Endothelial cell of umbilical vein (primary cell): ENCODE measurements at places on chromosomes 5 and 9. TPM values are rescaled to one million over a fixed set of nuclear protein-coding genes. Genes with fewer than 3 reads are reported as not detected.
A peak's percentile ranks its signal among the peaks of the same experiment; 100 is the strongest.

The QRFP gene
- not detected in 2 replicates for polyA plus RNA-seq

DNA sequence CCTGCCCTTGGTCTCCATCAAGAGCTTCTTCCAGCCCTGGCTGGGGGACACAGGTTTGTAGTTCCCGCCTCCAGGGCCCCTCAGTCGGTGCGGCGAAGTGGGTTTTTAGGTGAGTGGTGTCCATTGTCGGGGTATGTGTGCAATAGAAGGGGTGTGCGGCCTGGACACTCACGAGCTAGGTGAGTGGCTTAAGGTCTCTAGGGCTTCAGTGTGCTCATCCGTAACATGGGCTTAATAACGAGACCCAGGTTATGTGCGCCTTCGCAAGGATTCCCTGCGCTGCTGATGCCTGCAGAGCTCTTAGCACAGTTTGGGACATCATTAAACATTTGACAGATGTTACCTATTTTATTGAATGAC is 656 bp downstream of the CEP78 start:
- DNase-seq = no peak
- no peaks in the 10 kb centered on the region for H3K27me3 ChIP-seq
- peak overlapping the region; percentile 78 for H3K4me3 ChIP-seq
- peaks cover 6% of the 10 kb centered on the region for H3K4me1 ChIP-seq
- peaks cover 2% of the 10 kb centered on the region for H3K36me3 ChIP-seq
- peak overlapping the region; percentile 55 for H3K27ac ChIP-seq

- no peaks in the 10 kb centered on the region for H3K27me3 ChIP-seq
- no peak overlapping the region for H3K27ac ChIP-seq
- H3K4me3 ChIP-seq = no peak overlapping the region
- no peaks in the 10 kb centered on the region for H3K36me3 ChIP-seq
These were observed 7.1 kb downstream of the PHYHD1 start for GRCh38 chr9:128927731-128928411.

DNA sequence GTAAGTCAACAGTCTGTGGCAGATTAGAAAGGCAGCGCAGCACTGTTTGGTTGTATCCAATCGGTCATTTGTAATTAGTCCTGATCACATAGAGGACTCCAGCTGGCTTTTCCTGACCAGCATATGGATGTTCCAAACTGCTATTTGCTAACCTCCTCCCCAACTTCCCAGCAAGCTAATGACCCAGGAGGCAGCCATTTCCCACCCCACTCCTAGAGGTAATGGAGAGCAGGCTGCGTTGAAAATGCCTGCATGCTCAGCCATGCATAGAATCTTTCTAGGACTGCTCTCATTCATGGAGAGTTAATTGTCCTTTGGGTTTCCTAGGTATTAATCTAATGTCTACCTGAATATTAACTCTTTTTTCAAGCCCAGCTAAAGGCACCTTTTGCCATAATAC is 850.6 kb upstream of the WWC1 start:
- H3K27ac ChIP-seq = no peak overlapping the region
- DNase-seq = no peak
- H3K4me3 ChIP-seq = no peak overlapping the region
- no peaks in the 10 kb centered on the region for H3K36me3 ChIP-seq

DNA sequence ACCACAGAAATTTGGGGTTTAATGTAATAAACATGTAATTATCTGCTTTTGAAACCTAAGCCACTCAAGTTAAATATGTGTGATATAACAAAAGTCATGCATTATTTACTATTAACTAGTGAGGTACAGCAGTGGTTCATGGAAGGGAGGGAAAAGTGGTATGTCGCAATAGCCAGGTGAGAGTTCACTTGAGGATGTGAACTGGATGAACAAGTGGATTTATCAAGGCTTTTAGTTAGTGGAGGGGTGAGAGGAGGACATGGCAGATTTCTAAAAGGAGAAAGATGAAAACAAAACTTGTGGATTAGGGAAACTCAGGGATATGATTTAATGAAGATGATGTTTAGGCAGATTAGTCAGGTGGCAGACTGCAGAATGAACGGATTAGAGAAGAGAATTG is 141.3 kb upstream of the NFIB start:
- H3K27ac ChIP-seq = no peak overlapping the region
- no peak for DNase-seq
- H3K4me3 ChIP-seq = no peak overlapping the region

GRCh38 chr9:131776473-131776872 is 36.6 kb upstream of the RAPGEF1 start:
- no peaks in the 10 kb centered on the region for H3K36me3 ChIP-seq
- peak; percentile 31 for DNase-seq
- H3K27ac ChIP-seq = no peak overlapping the region
- H3K4me3 ChIP-seq = no peak overlapping the region
- no peaks in the 10 kb centered on the region for H3K4me1 ChIP-seq

- no peak overlapping the region for H3K4me3 ChIP-seq
- H3K4me1 ChIP-seq = peaks cover 22% of the 10 kb centered on the region
- no peaks in the 10 kb centered on the region for H3K27me3 ChIP-seq
- peak; percentile 97 for DNase-seq
- peak overlapping the region; percentile 90 for H3K27ac ChIP-seq
- H3K36me3 ChIP-seq = no peaks in the 10 kb centered on the region
These were observed 232.5 kb downstream of the ARHGAP26 start for GRCh38 chr5:143002459-143003327.

DNA sequence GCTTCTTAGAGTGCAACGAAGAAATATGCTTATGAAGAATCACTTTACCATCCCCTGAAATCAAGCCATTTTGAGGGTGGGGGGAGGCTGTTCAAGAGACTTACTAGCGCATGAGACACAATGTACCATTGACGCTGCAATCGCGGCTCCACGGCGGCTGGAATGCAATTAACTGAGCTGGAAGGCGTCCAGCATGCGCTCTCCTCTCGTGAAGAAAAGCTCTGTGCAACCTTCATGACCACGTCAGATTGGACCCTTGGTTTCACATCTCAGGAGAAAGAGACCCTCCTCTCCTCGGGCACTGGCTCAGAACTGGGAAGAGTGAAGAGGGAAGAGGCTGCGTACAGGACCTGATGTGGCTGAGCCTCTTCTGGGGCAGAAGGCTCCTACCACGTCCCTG is 138.5 kb upstream of the IRX2 start:
- no peak overlapping the region for H3K27ac ChIP-seq
- no peaks in the 10 kb centered on the region for H3K36me3 ChIP-seq

The LURAP1L gene
- 1.4 and 1.5 TPM in 2 replicates for polyA plus RNA-seq

DNA sequence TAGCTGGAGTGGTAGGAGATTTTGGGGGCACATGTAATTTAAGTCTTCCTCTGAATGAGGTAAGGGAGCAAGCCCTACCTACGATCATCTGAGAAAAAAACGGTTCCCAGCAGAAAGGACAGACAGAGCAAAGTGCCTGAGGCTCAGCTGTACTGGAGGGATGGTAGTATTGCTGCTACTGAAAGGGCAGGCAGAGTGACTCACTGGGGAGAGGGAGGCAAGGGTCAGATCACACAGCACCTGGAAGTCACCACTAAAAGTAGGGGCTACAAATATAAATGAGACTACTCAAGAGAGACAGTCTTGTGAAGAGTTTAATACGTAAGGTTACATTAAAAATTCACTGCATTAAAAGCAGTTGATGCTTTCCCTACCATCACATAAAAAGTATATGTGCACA is 75.9 kb downstream of the NFIB start:
- no peaks in the 10 kb centered on the region for H3K36me3 ChIP-seq
- H3K27me3 ChIP-seq = no peaks in the 10 kb centered on the region
- peak overlapping the region; percentile 44 for H3K4me3 ChIP-seq
- H3K4me1 ChIP-seq = peaks cover 68% of the 10 kb centered on the region
- peak overlapping the region; percentile 97 for H3K27ac ChIP-seq
- no peak for DNase-seq

The IL5 gene
- polyA plus RNA-seq = not detected in 2 replicates

DNA sequence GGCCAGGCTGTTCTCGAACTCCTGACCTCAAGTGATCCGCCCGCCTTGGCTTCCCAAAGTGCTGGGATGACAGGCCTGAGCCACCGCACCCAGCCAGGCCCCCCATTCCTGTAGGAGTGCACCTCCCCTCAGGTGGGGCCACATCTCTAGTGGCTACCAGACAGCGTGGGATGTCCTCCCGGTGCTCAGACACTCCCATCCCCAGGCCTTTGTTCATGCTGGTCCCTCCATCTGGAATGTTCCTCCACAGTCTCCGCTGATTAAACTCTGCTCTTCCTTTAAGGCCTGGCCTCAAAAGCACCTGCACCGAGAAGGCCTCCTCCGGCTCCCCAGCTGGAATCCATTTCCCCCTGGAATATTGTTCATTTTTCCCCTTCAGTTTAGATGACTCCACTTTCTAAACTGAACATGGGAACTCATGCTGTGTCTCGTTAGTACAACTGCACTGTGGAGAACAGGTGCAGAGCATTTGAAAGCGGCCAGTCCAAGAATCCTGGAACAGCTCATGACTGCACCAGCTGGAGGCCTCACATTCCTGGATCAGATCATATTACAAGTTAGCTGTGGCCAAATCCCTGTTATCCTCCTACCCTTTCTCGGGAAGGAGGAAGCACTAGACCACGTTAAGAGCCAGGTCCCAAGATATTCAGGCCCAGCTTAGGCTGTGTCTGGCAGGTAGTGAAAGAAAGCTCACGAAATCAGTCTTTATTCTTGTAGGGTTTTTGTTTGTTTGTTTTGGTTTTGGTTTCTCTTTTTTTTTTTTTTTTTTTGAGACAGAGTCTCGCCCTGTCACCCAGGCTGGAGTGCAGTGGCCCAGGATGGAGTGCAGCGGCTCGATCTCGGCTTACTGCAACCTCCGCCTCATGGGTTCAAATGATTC is 10.8 kb upstream of the PRRC2B start:
- H3K36me3 ChIP-seq = no peaks in the 10 kb centered on the region
- H3K27me3 ChIP-seq = no peaks in the 10 kb centered on the region
- no peak overlapping the region for H3K4me3 ChIP-seq

DNA sequence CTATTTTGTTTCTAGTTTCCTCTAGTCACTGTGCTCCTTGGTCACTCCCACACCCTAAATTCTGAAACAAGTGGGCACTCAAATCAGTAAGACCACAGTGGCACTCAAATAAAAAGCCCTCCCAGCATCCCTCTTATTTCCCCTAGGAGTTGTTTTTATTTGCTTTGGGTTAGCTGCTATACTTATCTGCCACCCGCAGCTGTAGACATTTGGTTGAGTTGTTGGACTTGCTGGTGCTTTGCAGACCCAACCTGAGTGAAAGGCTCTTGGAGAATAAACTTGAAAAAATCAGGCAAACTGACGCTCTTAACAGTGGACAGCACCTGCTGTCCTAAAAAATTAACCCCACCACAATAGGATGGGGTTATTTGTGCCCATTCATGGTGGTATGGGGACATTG is 203.0 kb downstream of the SPATA31A6 start:
- peak; percentile 11 for DNase-seq
- H3K27ac ChIP-seq = no peak overlapping the region
- no peaks in the 10 kb centered on the region for H3K27me3 ChIP-seq
- H3K4me1 ChIP-seq = no peaks in the 10 kb centered on the region

DNA sequence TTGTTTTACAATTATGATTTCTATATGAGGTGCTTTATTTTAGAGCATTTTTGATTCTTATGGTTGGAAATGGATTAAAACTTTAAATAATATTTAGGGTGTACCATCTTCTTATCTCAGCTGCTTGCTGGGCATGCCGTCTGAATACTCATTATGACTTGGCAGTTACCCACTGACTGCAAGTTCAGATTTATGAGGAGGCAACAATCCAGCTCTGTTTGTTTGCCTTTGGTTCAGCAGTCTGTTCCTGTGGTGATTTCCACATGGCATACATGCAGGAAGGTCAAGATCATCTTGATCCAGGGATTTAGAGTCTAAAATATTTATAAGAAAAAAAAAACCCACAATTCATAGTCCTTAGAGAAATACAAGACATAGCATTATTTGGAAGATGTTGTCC is 1254.5 kb upstream of the NUDT12 start:
- no peaks in the 10 kb centered on the region for H3K36me3 ChIP-seq
- no peak overlapping the region for H3K4me3 ChIP-seq
- DNase-seq = no peak
- no peak overlapping the region for H3K27ac ChIP-seq

DNA sequence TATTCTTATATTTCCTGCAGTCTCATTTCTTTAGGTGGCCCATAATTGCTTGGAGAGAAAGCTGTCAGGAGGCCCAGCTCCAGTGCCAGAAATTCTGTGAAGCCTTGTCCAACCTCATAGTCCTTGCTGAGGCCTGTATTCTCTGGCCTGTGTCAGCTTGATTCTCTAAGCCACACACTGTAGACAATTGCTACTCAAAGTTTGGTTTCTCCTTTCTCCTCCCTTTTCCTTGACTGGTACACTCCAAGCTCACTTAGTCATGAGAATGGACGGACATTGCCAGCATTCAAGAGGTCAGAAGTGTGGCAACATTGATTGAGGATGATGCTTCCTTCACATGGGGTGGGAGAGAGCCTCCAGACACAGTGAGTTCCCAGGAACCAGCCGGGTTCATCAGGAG is 71.3 kb upstream of the CXCL14 start:
- DNase-seq = no peak
- H3K27me3 ChIP-seq = no peaks in the 10 kb centered on the region
- no peaks in the 10 kb centered on the region for H3K36me3 ChIP-seq

The PLPP6 gene
- polyA plus RNA-seq = 6.3 and 7.0 TPM in 2 replicates

- DNase-seq = no peak
- no peak overlapping the region for H3K4me3 ChIP-seq
- H3K27ac ChIP-seq = no peak overlapping the region
- no peaks in the 10 kb centered on the region for H3K4me1 ChIP-seq
These were observed 243.8 kb downstream of the CDK5RAP2 start for GRCh38 chr9:120336021-120336752.

GRCh38 chr9:91424403-91425176 is 958 bp upstream of the NFIL3 start:
- H3K4me3 ChIP-seq = peak overlapping the region; percentile 38
- no peaks in the 10 kb centered on the region for H3K27me3 ChIP-seq
- no peaks in the 10 kb centered on the region for H3K36me3 ChIP-seq

DNA sequence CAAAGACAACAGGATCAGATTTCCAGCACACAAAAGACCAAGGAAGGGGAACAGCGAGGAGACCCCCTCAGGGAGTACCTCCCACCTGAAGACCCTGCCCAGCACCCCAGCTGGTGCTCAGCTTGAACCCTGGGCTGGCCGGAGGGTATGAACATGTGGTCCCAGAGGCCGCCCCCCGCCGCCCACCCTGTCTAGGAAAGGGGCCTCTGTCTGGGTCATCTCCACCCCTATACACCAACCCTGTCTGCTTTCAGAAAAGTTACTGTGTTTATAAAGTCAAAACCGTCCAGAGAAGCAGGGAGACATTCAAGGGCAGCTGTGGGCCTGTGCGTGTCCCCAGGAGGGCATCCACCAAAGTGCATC is 72.2 kb downstream of the ADAMTS2 start:
- no peak for DNase-seq
- no peak overlapping the region for H3K4me3 ChIP-seq
- H3K27me3 ChIP-seq = no peaks in the 10 kb centered on the region
- H3K4me1 ChIP-seq = no peaks in the 10 kb centered on the region
- H3K27ac ChIP-seq = no peak overlapping the region
